ENCODE measurements at places on chromosomes 16 and 17.

DNA sequence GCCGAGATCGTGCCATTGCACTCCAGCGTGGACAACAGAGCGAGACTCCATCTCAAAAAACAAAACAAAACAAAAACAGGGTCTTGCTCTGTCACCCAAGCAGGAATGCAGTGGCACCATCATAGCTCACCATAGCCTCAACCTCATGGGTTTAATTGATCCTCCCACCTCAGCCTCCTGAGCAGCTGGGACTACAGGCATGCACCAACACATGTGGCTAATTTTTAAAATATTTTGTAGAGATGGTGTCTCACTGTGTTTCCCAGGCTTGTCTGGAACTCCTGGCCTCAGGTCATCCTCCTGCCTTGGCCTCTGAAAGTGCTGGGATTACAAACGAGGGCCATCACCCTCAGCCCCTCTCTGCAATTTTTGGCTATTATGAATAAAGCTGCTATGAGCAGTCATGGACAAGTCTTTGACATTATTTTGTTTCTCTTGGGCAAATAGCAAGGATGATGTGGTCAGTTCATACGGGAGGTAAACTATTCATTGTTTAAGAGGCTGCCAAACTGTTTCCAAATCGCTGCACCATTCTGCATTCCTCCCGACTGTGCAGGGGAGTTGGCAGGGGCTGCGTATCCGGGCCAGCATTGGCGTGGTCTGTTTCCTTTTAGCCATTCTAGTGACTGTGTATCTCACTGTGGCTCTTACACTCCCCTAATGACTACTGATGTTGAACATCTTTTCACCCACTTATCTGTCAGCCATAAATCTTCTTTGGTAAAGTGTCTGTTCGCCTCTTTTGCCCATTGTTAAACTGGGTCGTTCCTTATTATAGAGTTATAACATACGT lies 21.1 kb downstream of the EIF4A3 start:
- no peak for DNase-seq

GRCh38 chr17:27980043-27980442 lies 62.4 kb upstream of the NLK start:
- DNase-seq: no peak

- DNase-seq: no peak
Observed at GRCh38 chr17:73553311-73553710, 90.9 kb downstream of the SDK2 start.

GRCh38 chr17:36888236-36888951 lies 48.9 kb upstream of the LHX1 start:
- no peak for DNase-seq

GRCh38 chr17:2190014-2190413 lies 113.6 kb downstream of the SMG6 start:
- DNase-seq: no peak

DNA sequence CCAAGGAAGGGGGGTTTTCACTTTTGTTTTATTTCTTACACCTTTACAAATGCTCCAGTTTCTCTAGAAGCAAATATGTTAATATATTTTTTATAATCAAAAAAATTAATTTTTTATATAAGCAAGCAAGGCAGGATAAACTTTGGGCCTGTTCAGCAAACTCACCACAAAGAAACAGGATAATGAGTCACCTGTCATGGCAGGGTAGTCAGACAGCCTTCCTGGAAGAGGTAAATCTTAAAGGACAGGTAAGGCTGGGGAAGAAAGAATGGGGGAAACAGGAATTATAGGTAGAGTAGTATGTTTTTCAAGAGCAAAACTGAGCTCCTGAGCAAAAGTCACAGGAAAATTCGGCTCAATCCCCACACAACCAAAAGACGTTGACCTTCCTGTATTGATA lies 186.3 kb upstream of the SOX9 start:
- no peak for DNase-seq

GRCh38 chr17:77892469-77893143 lies 65.9 kb upstream of the TNRC6C start:
- DNase-seq: no peak

DNA sequence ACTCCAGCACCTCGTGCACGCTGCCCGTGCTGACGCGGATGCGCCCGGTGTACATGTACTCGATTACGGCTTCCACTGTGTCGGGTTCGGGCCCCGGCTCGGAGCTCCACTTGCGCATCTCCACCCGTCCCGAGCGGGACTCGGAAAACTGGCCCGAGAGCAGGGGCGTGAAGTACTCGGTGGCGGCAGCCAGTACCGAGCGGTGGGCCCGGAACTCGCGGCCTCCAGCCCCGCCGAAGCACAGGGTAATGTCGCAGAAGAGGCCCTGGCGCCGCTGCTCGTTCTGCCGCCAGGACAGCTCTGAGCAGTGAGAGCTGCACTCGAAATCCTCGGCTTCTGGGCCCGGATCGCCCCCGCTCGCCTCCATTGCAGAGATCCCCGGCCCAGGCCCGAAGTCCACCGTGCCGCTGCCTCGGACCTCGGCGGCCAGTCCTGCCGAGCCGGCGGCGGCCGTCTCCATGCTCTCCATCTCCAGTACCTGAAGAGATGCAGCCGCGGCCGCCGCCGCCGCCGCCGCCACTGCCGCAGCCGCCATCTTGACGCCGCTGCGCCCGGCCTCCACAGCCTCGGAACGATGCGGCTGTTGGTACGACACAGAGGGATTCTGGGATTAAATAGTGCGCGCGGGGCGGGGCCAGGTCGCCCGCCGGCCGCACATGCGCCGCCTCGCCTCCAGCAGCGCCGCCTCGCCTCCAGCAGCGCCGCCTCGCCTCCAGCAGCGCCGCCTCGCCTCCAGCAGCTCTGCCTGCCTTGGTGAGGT lies at the start of gene KLHL11:
Gene KLHL11, minus strand, starts transcription at position 588 of the 760 bp plus-strand sequence. Its CDS starts 53 bp downstream, at position 535.
- DNase-seq: peak; percentile 95

DNA sequence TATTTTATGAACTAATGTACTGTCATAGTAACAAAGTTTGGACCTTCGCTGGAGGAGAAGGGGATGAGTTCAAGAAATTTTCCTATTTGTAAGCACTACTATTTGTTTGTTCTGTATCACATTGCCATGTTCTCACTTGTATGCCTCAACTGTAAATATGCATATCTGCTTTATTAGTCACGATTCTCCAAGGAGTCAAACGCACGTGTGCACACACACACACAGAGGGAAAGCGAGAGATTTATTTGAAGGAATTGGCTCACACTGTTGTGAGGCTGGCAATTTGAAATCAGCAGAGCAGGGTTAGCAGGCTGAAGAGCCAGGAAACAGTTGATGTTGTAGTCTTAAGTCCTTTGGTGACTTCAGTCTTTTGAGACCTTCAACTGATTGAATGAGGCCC lies 24.9 kb upstream of the MYH2 start:
- no peak for DNase-seq

DNA sequence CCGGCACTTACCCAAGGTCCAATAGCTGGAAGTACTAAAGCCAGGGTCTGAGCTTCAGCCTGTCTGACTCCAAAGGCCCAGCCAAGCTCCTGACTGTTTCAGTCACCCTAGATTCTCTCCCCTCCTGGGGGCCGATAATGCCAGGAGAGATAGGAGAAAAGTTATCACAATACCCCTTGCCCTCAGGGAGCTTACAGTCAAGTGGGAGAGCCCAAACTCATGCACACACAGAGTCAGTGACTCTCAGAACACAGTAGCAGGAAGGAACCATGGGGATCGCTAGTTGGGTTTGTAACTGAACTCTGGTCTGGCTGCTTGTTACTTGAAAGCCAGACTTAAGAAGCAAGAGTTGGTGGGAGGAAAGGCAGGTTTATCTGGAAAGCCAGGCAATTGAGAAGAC lies 14.9 kb downstream of the ZNF768 start:
- DNase-seq: no peak

DNA sequence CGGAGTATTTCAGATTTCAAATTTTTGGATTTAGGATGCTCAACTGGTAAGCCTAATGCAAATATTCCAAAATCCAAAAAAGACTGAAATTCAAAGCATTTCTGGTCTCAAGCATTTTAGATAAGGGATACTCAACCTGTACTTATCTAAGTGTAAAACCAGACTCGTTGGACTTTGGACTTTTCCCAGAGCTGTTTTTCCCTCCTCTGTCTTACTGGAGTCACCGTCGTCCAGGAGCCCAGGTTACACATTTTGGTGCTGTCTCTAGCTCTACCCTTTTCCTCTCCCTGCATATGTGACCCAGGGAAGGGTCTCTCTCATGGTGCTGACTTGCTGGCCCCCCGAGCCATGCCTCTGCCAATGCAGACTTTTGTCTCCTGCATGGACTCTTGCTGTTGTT lies 46.0 kb upstream of the MMP2 start:
- DNase-seq: no peak

DNA sequence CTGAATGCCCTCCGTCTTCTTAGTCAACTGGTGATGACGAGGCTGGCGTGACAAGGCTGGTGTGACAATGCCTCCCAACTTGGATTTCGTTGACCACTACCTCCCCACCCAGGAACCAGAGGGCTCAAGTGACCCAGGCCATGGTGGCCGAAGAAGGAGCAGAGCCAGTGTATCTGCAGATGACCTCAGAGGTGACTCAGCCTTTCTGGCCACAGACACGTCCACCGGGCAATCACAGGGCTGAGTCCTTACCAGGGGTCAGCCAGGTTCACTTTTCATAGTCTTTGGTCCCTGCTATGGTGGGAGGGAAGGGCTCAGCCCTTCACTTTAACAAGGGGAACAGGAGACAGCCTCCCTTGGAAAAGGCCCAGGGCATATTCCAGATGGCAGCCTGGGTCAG lies 116.3 kb downstream of the MAF start:
- DNase-seq: no peak

DNA sequence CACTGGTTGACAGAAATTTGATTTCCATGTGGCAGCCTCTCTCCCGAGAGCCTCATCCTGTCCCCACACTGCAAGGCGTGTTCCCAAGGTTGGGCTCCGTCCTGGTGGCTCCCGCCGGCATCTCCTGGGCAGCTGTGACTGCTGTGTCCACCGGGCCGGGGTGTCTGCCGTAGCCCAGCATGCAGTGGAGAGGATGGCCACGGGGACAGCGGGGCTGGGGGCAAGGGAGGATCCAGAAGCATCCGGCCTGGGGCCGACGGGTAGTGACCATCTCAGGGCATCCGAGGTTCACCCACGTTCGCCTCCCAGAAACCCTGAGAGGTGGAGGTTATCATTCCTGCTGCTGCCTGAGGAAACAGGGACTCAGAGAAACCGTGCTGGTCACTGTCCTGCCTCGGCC lies 7.3 kb upstream of the RAB40B start:
- no peak for DNase-seq

DNA sequence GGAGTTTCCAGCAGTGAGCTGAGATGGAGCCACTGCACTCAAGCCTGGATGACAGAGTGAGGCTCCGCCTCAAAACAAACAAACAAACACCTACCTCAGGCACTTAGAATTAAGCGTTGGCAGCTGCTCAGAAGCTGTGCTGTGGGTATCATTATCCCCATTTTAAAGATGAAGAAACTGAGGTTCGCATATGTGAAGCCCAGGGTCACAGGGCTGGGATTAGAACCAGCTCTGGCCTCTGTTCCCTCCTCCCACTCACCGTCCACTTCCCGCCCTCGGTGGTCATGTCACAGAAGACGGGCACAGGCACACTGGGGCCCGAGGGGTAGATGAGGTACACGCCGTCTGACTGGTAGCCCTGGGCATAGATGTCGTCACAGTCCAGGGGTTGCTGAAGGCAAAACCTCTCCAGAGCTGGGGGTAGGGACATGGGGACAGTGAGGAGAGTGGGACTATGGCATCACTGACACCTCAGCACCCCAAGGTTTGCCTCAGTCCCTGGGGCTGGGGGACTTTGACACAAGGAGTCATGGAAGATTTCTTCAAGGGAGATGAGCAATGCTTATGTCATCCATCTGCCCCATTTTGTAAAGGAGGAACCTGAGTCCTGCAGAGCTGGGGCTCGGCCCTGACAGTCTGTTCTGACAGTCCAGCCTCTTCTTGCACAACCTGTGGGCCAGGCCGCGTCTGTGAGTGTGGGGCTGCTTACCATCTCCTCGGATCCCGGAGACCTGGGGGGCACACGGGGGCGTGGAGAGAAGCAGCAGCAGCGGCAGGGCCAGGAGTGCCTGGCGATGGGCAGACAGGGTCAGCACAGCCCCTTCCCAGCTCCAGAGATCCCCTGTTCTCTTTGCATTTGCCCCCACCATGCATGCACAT lies 700 bp downstream of the MFAP4 start:
- DNase-seq: no peak

GRCh38 chr16:51621610-51622009 lies 470.5 kb upstream of the SALL1 start:
- DNase-seq: no peak

DNA sequence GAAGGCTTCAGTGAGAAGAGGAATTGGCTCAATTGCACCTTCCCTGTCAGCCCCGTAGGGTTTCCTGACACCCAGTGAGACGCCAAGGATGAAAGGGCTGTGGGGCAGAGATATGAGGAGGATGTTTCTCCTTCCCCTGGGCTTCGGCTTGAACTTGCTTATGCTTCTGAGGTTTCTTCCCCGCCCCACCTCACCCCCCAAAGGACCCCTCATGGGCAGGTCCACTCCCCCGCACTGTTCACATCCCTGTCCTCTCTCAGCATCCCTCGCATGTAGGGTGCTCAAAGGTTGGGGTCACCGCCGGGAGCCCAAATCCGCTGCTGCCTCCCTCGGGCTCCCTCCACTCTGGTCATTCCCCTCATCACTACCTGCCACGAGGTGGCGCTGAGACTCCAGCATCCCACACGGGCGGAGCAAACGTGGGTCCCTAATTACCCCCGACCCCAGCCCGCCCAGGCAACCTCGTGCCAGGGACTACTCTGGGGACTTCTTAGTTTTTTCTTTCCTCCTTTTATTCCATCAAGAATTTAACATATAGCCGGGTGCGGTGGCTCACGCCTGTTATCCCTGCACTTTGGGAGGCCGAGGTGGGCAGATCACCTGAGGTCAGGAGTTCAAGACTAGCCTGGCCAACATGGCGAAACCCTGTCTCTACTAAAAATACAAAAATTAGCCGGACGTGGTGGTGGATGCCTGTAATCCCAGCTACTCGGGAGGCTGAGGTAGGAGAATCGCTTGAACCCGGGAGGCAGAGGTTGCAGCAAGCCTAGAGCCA lies 3.3 kb upstream of the TRARG1 start:
- DNase-seq: peak; percentile 86
